ENCODE measurements at places on chromosomes 11 and 22. TPM values are rescaled to one million over a fixed set of nuclear protein-coding genes. Genes with fewer than 3 reads are reported as not detected.

DNA sequence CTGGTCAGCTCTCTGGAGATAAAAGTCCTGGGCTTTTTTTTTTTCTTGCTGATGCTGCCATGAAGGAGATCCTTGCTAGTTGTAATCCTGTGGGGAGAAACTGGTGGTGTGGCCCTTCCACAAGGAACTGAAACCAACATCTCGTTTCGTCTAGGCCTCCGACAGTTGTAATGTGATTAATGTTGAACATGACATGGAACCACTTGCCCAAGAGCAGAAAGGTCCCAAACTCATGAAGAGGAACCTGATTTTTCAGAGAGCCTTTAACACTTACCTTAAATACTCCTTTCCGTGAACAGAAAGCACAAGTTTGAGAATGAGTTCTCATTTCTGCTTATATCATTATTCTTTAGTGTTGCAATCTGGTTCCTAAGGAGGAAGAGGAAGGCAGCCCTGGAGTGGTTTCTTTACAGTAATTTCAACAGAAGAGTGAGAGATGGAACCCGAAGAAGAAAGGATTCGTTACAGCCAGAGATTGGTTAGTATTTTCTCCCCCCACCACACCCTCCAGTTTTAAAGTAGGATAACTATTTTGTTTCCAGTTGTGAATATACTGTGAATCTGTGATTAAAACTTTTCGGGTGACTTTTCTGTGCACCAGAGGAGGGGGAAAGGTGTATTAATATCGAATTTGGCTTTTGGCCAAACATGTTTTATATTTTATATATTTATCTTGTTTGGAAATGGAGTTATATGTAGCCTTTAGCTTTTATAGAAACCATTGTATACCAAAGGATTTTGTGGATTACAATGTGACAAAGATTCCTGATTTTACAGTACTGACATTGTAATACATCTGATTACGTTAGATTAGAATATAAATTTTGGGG lies 2.0 kb downstream of the KDM2A start:
- DNase-seq, result peak; percentile 10

DNA sequence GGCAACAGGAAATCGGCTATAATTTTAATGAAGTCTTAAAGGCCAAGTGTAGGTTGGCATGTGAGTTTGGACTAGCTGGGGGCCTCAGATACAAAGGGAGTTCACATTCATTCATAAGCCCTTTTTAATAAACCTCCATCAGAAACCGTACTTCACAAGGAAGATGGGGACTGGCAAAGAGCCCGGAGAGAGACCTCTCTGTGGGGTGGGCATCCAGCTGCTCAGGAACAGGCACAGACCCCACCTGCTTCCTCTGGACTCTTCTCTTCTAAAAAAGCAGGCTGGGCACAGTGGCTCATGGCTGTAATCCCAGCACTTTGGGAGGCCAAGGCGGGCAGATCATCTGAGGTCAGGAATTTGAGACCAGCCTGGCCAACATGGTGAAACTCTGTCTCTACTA lies 3.9 kb upstream of the ARFGAP3 start:
- no peak for DNase-seq

Gene TRIM6
- total RNA-seq, result 6.8 TPM

DNA sequence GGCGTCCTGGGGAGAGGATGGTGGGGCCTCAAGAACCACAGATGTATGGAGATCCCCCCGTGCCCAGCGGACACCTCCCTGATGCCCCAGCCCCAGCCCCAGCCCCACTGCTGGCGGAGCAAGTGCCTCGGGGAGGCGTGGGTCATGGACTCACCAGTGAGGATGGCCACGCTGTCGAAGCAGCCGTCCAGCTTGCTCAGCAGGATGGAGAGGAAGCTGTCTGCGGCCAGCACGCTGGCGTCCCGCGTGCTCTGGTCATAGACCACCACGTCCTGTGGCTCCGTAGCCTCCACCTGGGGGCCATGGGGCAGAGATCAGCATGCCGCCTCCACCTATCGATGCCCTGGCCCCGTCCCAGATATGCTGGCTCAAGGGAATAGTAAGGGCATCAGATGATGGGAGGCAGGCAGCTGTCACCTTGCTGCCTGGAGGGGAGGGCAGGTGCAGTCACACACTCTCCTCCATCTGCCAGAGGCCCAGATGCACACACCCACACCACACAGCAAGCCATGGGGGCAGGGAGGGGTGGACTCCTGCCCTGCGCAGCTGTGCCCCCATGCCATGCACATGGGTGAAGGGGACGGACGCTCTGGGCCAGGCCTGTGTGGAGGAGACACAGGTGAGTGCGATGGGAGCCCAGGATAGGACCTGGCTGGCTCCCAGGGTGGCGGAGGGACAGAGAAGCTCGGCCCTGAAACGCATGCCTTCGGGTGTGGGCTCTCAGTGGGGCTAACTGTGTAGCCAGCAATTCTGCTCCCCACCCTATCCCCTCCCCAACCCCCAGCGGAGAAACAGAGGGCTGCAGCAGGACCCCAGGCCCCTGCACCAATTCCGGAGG lies 8.2 kb downstream of the DUSP8 start:
- no peak for DNase-seq

- no peak for DNase-seq
Measured at GRCh38 chr11:104619751-104620150, 278.5 kb downstream of the CASP12 start.
